ENCODE measurements at places on chromosomes 4 and X.

DNA sequence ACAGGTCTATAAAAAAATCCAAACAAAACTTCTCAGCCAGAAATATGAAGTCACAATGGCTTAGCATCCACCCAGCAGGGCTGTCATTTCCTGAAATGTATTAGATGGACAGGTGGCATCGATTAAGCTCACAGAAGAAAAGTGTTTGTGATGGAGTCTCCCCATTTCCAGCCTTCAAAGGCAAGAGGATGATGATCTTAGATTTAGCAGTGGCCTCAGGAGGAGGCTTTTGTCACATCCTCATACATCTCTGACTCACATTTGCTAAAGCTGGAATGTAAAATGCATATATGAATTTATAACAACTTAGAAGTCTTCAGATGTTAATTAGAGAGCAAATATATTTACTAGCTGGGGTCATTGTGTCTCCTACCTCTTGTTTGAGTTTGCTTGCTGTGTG is 441.9 kb downstream of the SPRY1 start:
- no peak for DNase-seq

DNA sequence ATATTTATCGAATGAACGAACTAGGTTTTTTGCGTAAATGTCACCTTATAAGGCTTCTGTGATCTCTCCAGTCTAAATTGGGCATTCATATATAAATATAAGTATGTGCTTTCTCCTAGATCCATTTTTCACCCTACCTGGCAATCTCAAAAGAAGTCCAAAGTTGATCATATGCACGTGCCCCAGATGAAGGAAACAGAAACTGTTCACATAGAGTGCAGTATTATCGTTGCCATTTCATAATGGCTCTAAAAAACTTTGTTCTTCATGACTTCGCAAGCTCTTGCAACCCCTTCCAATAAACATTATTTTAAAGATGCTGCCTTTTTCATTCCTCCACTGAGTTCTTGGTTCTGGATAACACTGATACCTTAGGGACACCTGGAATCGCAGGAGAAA is 708 bp downstream of the INTS12 start:
- no peak for DNase-seq

DNA sequence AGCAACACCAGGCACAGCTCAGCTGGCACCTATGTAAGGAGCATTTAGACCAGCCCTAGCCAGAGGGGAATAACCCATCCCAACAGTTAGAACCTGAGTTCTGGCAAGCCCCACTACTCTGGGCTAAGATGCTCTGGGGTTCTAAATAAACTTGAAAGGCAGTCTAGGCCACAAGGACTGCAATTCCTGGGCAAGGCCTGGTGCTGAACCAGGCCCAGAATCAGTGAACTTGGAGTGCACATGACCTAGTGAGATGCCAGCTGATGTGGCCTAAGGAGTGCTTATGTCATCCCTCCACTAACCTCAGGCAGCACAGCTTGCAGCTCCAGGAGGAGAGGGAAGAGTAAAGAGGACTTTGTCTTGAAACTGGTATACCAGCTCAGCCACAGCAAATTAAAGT is 7.6 kb upstream of the PRRG3 start:
- DNase-seq = no peak

DNA sequence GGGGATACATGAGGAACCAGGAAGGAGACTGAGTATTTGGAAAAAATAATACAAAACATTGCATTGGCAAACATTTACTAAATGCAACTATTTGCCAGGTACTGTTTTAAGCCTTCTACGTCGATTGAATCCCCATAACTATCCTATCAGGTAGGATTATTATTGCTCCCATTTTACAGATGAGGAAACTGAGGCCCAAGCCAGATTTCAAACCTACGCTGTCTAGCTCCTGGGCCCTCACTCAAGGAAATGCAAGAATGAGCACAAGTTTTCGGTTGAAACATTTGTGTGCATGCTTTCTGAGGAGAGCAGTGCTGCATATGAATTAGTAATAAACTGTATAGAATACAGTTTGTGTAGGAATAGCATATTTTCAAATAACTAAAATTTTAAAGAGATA is 206.7 kb downstream of the CEP135 start:
- DNase-seq = no peak

DNA sequence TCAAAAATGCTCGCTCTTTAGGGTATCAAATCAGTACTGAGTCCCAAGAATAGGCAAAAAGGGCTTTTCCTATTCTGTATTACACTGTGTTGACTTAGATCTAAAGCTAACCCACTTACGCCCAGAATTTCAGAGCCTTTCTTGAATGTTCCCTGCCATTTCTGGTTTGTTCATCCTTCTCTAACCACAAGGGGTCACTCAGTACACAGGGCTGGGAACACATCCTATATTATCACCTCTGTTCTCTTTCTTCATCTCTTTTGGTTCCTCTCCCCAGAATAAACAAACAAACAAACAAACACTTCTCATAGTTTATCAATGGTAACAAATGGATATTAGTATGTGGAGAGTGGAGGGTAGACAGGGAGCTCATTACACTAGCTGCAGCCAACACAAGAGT is 25.5 kb upstream of the MORC4 start:
- DNase-seq = no peak

- DNase-seq = no peak
Observed at GRCh38 chrX:41516999-41517765, 70.0 kb downstream of the NYX start.

DNA sequence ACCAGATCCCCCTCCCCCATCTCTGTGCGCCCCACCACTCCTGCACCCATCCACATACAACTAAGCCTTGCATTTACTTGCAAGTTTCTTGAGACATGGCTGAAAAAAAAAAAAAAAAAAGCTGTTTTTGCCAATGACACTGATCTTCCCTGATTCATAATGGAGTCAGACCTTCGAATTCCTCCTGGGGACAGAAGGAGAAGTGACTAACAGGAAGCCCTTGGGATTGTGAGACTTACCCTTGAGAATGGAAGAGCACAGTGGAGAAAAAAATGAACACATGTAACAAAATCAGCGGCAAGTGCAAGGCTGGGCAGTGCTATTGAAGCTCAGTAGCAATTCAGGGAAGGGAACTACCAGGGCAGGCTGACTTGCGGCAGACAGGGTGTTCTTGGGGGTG is 288.4 kb downstream of the BCOR start:
- no peak for DNase-seq

GRCh38 chrX:13669246-13669737 is 16.4 kb downstream of the TCEANC start:
- DNase-seq = peak; percentile 82

- no peak for DNase-seq
Observed at GRCh38 chr4:23476515-23477090, 413.2 kb downstream of the PPARGC1A start.

- no peak for DNase-seq
Observed at GRCh38 chr4:155571184-155571944, 95.3 kb upstream of the GUCY1A1 start.

- peak; percentile 31 for DNase-seq
Observed at GRCh38 chr4:145881989-145882388, 56.6 kb downstream of the ZNF827 start.

- DNase-seq = no peak
Observed at GRCh38 chr4:47349326-47349725, 114.2 kb downstream of the COMMD8 start.

- DNase-seq = peak; percentile 17
Observed at GRCh38 chr4:109735566-109736365, 5.9 kb upstream of the PLA2G12A start.

DNA sequence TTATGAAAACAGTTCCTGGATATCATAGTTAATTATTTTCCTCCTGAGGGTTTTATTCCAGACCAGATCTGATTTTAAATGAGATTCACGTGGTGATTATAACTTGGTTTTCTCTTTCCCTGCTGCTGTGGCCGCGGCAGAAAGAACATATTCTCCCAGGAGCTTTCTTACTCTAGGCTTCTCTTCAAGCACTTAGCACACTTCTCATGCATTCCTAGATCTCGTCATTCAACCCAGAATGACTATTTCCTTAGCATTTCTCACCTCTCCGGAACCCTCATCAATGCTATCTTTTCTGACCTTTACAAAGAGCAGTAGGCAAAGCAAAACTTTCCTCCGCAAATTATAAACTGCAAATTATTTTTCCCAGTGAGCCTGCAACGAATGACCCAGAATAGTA is 122.9 kb downstream of the GPAT3 start:
- DNase-seq = no peak

DNA sequence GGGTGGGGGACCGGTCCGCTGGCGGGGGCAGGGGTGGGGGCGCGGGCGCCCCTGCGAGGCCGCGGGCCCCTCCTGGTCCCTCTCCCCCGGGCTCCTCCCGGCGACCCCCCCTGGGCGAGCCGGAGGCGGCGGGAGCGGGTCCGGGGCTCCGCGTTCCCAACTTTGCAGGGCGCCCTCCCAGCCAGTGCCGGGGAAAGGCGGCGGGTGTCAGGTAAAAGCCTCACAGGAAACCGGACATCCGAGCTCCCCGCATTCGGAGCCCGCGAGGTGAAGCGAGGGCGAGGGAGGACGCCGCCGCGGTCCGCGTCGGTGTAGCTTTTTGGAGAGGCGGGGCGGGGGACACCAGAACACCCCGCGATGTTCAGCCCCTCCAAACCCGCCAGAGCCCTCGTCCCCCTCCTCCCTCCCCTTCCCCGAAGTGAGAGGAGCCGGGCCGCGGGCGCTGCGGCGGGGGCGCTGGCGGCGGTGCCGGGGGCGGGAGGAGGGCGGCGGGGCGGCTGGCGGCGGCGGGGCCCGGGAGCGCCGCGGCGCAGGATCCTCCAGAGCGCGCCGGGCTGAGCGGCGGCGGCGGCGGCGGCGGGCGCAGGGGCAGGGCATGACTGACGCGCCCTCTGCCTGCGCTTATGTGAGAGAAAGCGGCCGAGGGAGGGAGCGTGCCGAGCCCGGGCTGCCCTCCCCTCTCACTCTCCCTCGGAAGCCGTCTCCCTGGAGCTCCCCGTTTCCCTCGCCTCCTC is at the start of gene VEGFC:
VEGFC (minus strand) TSS at position 597 of the 734 bp plus-strand sequence. CDS start 611 bp downstream, outside the sequence.
- peak; percentile 71 for DNase-seq

DNA sequence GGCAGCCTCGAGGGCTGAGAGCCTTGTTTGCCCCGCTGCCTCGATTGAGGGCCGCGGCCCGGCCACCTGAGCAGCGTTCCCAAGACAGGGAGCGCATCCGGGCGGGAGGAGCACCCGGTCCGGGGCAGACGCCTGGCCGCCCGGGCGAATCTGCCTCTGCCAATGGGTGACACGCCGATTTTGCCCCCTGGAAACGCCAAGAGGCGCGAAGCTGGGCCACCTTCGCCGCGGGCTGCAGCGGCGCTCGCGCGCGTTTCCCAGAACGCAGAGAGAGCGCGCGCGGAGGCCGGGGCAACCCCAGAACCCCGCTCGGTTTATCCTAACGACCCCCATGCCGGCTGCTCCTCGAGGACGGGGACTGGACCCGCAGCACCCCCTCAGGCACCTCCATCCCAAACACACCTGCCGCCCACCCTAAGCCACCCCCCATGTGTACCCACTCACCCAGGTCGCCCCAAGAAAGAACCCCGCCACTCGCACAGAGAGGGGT is 575 bp downstream of the MAP7D2 start:
- no peak for DNase-seq

DNA sequence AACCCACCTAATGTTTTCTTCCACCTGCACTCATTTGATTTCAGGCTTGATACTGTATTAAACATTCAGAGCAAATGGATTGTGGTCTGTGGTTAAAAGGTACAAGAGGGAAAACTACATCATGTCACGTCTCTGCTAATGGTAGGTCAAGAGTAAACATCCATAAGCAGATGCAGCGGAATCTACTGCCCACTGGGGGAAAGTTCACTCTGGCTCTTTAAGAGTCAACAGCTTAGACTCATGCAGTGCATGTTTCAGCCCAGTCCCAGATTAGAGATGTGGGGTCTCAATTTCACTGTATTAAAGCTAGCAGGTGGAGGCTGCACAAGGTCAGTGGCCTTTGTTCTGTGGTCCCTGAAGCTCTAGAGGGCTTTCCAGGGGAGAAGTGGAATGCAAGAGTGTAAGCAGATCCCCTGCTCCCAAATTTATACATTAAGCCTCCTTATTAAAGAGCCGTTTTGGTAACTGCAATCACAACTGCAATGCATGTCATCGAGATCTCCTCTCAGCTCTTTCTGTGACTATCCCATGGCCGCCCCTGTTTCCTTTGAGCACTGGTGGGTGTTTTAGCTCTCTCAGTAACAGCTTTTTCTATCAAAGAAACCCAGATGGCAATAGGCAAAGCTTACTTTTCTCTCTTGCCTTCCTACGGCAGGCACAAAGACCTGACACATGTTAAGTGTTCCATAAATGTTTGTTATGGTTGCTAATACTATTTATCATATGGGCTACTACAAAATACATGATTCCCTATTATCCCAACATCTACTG is 53.4 kb downstream of the LDB2 start:
- DNase-seq = no peak

- DNase-seq = no peak
Observed at GRCh38 chrX:124238268-124238667, 94.2 kb upstream of the TEX13D start.

GRCh38 chr4:8274066-8274652 is 4.6 kb downstream of the HTRA3 start:
- no peak for DNase-seq

DNA sequence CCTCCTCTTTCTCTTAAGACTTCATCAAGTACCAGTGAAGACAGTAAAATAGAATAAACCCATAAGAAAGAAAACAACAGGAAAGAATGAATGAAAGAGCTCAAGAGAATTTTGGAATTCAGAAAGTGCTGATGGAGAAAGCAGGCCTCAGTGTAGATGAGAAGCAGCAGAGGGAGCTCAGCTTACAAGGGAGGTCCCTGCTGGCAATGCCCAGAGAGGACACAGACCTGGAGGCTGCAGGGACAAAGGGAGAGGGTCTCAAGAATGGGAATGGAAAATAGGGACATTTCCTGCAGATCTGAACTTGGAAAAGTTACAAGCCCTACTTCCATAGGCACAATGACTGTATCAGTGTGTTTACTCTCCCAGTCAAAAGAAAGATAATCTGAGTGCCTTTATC is 64.5 kb upstream of the MAGEA10 start:
- no peak for DNase-seq

DNA sequence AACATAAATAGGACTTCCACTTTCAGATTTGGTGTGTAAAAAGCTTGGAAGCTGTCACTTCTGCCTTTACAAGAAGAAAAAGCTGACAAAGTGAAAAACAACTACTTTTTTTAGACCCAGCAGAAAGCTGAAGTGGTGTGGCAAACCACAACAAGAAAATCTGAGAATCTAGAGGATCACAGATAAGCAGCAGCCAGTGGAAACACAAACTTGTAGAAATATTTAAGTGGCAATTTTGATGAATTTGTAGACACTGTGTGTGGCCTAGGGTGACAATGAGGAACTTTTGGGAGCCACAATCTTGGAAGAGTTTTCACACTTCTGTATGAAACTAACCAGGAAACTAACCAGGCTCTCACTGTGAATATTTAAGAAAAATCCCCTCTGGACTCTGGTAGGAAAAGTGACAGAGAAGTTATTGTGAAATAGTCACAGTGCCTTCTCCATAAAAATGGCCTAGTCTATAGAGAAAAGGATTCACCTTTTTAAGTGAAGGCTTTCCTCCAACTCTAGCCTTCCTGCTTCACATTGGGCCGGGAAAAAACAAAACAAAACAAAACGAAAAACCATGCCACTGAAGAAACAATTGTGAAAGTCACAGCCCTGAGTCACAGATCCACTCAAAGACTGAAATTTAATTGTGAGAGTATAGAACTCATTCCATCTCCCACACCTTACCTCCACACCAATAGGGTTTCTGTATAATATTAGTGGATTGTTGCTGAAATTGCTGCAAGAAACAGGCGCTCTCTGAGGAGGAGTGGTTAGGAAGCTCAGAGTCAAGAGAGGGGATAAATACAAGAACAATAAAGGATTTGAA is 26.7 kb upstream of the GUCY1A1 start:
- no peak for DNase-seq

Data from adrenal gland (tissue), 19 donors.